Neural crest cell (in vitro differentiated cells): ENCODE measurements at places on chromosomes 3 and 15. TPM values are rescaled to one million over a fixed set of nuclear protein-coding genes. Genes with fewer than 3 reads are reported as not detected.
A peak's percentile ranks its signal among the peaks of the same experiment; 100 is the strongest.

GRCh38 chr15:76987276-76987675 lies 7.7 kb upstream of the PSTPIP1 start:
- DNase-seq = no peak

Gene NIPA2
- total RNA-seq = 49.9 and 53.5 TPM in 2 replicates

Gene CHRM5
- not detected in 2 replicates for total RNA-seq

- peak; percentile 8 for DNase-seq
Observed at GRCh38 chr15:45326741-45327140, 51.6 kb downstream of the GATM start.

- DNase-seq = no peak
Observed at GRCh38 chr3:43953814-43954692, 263.3 kb downstream of the ABHD5 start.

GRCh38 chr3:100334488-100335351 lies at the start of gene NIT2:
TSS of gene NIT2 (plus strand) at chr3:100334757. CDS start at chr3:100334792, 35 bp downstream.
- peak; percentile 72 for DNase-seq

Gene DAZL
- not detected in 2 replicates for total RNA-seq

Gene C3orf38
- 33.4 and 36.3 TPM in 2 replicates for total RNA-seq
